Hair follicular keratinocyte (primary cell): ENCODE measurements at places on chromosomes 11 and 22. TPM values are rescaled to one million over a fixed set of nuclear protein-coding genes. Genes with fewer than 3 reads are reported as not detected.

The P2RX6 gene
- 0.34 and 0.39 TPM in 2 replicates for total RNA-seq

The IGLL1 gene
- total RNA-seq: not detected in 2 replicates

The NNMT gene
- 96.3 and 97.5 TPM in 2 replicates for total RNA-seq

The MDK gene
- total RNA-seq: 22.3 and 55.3 TPM in 2 replicates

The ACTN3 gene
- total RNA-seq: not detected in 2 replicates

The SPTBN2 gene
- total RNA-seq: 26.7 and 42.9 TPM in 2 replicates

The OR4C5 gene
- total RNA-seq: not detected in 2 replicates

The SAA2 gene
- 7.4 and 19.6 TPM in 2 replicates for total RNA-seq
